CD8-positive, alpha-beta memory T cell (primary cell): ENCODE measurements at places on chromosomes 7 and 10. TPM values are rescaled to one million over a fixed set of nuclear protein-coding genes. Genes with fewer than 3 reads are reported as not detected.

The FOXP2 gene
- not detected for total RNA-seq

DNA sequence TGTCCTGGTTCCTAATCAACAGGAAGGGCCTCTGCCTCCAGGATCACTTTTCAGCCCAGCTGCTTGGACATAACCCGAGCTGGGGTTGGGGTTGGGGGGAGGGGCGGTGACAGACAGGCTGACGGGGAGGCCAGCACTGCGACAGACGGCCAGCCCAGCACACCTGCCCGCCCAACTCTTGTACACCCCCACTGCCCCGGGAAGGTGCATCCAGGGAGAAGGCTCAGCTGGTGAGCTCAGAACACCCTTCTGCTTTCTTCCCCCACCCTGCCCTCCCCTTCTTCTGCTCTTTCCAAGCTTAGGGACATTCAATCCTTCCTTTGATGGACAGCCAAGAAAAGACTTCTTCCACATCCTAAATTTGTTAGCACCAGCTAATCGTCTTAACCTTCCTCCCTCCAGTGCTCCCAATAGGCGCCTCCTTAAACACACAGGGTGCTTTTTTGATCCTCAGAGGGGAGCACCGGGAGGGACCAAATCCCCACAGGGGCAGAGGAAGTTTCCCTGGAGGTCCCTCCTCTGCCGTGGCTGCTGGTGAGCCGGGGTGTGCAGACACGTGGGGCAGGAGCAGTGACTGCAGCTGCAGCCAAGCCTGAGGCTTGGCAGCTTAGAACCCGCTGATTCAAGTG, 44.7 kb downstream of the COL13A1 start:
- DNase-seq: no peak

The YKT6 gene
- total RNA-seq: 94.6 TPM

DNA sequence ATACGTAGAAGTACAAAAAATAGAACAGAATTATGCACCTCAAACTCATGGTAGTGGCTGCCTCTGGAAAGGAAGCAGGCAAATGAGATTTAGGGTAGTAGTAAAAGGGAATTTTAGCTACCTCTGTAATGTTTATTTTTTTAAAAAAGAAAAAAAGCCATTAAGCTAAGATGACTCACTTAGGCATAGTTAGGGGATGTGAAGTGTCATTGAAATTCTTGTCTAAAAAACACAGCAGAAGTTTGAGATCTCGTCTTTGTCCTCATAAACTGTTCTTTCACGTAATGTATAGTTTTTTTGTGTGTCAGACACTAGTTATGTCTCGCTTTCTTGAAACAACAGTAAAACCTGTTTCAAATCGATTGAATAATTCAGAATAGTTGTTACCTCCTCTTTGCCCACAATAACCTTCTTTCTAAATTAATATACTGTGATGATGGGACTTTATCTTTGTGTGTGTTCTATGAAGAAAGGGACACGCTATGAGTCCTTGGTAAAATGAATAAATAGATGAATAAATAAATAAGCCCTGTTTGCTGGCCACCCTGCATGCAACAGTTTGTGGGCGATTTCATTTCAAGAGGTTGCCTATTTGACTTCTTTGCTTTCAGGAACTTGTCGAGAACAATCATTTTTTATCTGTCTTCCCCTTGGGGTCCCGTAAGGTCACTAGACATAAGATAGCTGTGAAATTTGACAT, 14.5 kb upstream of the FBXW4 start:
- DNase-seq: no peak

- DNase-seq: no peak
Measured at GRCh38 chr7:95213809-95214492, 110.4 kb downstream of the PON1 start.

DNA sequence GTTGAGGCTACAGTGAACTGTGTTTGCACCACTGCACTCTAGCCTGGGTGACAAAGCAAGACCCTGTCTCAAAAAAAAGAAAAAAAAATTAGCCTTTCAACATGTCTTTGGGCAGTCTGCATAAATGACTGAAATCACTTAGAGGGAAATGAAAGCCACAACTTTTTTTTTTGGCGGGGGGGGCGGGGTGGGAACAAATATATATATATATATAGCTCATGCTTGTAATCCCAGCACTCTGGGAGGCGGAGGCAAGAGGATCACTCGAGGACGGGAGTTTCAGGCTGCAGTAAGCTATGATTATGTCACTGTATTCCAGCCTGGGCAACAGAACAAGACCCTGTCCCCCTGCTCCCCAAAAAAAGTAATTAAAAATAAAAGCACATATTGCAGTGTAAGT, 23.4 kb upstream of the MICU1 start:
- no peak for DNase-seq

DNA sequence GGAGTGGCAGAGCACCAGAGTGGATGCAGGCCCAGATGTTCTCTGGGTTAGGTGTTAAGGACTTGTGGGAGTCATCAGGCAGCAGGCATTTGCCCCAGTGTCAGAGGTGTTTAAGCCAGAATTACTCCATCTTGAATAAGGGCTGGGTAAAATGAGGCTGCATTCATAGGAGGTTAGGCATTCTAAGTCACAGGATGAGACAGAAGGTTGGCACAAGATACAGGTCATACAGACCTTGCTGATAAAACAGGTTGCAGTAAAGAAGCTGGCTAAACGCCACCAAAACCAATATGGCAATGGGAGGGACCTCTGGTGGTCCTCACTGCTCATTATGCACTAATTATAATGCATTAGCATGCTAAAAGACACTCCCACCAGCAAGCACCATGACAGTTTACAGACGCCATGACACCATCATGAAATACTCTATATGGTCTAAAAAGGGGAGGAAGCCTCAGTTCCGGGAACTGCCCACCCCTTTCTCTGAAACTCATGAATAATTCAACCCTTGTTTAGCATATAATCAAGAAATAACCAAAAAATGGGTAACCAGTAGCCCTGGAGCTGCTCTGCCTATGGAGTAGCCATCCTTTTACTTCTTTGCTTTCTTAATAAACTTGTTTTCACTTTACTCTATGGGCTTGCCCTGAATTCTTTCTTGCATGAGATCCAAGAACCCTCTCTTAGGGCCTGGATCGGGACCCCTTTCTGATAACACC, 882 bp upstream of the LRRC61 start:
- DNase-seq: peak; percentile 43

The CAV2 gene
- not detected for total RNA-seq

DNA sequence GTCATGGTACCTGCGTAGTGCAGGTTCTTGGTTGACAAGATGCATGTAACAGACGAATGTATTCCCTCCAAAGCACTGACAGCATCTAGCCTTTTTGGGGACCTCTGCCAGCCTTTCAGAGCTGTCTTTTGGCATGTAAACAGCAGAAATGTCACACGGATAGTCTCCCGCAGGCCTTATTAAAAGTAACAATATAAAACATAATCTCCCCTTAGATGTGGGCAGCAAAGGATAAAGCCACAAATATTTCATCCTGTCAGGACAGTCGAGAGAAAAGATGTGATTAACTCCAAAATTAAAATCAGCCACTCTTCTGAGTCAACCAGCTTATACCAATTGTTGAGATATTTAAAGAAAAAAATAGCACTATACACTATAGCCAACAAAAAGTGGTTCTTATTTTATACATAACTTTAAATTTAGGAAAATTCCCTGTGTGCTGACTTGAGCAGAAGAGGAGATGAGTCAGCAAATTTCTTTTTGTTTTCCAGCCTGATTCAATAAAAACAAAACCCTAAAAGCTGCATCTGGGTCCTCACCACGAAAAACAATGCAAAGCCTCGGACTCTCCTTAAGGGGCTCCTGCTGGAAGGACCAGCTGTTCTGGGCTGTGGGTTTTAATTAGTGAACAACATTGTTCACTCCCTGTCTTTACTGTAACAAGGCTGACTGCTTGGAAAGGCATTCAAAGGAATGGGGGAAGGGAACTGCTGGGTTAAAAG, 240.2 kb downstream of the ADAM12 start:
- no peak for DNase-seq

The NYAP1 gene
- total RNA-seq: 0.13 TPM

DNA sequence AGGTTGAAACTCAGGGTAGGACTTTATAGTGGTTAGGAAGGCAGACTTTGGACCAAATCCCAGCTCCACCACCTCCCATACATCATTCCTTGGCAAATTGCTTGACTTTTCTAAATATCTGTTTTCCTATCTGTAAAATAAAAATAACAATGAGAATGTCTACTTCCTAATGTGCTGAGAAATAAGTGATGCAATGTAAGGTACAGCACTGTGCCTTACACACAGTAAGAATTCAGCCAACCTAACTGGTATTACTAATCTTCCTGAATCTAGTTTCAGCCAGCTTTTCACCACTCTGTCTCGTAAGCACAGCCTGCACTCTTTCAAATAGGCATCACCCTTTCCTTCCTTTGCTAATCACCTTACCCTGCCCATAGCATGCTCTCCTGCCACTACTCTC, 9.7 kb downstream of the PRLHR start:
- no peak for DNase-seq

- DNase-seq: no peak
Measured at GRCh38 chr7:141573511-141573910, 22.3 kb downstream of the AGK start.

DNA sequence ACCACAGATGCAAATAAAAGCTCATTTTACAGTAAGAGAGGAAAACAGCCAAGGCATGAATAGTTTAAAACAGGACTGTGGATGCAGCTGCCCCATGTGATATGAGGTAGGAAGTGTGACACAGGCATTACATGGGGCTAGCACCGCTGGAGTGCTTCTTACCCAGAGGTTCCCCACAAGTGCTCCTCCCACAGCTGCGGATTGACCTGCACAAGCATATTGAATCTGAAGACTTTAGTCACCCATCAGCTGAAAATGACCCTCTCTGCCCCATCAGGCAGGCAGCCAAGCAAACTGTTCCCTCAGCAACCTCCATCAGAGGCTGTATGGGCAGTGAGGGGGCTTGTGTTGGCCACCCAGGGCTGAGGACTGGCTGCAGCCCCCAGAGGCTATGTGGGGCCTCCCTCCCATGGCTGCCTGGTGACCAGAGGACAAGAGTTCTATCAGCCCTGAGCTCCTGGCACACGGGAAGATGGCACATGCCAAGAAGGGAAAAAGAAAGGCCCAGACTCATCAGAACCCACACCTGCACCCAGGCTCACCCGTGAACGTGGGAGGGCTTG, 98.7 kb downstream of the TCERG1L start:
- no peak for DNase-seq

The SLC26A5 gene
- not detected for total RNA-seq

DNA sequence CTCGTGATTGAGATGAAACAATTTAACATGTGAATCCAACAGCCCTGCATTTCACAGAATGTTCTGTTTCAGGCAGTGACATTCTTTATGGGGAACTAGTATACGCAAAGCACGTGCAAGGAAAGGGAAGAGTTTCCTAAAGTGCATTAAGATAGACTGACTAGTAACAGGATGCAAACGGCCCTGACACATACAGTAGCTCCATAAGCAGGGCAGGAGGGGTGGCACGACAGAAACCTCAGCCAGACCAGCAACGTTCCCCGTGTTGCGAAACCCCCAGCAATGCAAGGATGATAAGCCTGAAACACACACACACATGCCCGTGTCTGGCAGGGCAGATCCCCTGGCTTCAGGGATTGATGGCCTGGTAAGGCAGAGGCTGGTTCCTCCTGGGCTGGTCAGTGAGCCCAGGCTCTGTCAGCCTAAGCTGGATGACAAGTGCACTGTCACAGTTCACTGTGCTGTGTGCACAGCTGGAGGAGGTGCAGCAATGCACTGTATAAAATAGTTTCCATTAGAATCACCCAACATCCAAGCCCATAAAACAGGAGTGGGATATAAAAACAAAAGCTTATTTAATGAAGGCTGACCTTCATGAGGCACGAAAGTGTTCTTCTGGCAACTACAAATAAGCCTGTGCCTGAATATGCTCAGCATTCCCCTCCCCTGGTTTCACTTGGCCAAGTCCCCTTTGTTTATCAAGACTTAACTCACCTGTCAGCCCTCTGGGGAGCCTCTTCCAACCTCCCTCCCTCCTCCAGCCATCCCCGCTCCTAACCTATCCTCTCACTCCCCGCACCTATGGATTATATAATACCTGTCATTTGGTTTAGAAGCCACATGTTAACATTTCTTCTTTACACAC, 88.8 kb downstream of the GSAP start:
- DNase-seq: no peak

DNA sequence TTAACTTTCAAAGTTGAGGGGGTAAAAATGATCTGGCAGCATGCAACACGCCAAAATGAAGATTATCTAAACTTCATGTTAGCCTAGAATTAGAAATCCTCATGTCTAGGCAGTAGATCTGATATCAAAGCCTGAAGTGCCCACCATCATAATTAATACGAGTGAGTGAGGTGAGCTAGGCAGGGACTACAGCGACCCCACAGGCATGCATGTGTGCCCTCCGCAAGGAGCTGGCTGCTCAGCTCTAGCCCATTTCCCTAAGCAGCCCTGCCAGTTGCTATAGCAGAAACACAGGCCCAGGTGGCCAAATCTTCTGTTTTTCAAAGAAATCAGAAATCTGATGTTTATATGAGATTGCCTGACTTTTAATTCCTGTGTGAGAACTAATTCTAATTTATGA, 93.1 kb upstream of the IFRD1 start:
- no peak for DNase-seq

GRCh38 chr10:4725917-4726606, 99.9 kb upstream of the AKR1E2 start:
- no peak for DNase-seq

- DNase-seq: no peak
Measured at GRCh38 chr10:124092250-124092859, 1.0 kb downstream of the CHST15 start.

GRCh38 chr7:38669965-38670520, 38.9 kb upstream of the AMPH start:
- no peak for DNase-seq

- no peak for DNase-seq
Measured at GRCh38 chr10:79165070-79165778, 96.5 kb downstream of the ZMIZ1 start.

The EEPD1 gene
- total RNA-seq: 0.66 TPM

The CCDC146 gene
- 1.2 TPM for total RNA-seq

DNA sequence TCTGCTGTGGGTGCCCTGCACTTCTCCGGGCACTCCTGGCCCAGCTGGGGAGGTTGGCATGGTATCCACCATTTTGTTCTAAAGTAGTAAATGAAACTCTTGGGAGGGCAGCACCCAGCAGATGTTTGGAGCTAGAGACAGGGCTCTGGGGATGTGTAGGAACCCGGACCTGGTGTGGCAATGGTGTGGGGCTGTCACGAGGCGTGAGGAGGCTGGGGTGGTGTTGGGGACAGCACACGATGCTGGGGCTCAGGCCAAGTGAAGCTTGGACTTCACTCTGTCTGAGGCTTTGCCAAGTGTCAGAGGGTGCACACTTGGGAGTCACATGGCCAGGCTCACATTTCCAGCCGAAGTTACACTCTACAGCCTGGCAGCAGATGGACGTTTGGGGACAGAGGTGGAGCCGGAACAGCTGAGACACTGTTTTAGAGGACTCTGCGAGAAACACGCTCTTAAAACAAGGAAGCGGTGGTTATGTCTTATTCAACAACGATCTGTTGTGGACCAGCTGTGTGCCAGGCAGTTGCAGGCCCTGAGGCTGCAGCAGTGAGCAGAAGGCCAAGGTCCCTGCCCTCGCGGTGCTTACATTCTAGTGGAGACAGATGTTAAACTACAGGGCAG, 118.2 kb downstream of the CUX1 start:
- DNase-seq: no peak

The GRM3 gene
- total RNA-seq: not detected

The NDUFB8 gene
- total RNA-seq: 246 TPM

- DNase-seq: no peak
Measured at GRCh38 chr7:20217193-20217948, at the start of gene MACC1. Gene MACC1 (minus strand): TSS chr7:20217384. CDS start chr7:20161862, 55,522 bp downstream.

The PPP1R17 gene
- total RNA-seq: not detected

The SH3PXD2A gene
- 8.0 TPM for total RNA-seq

The SLC37A3 gene
- 56.6 TPM for total RNA-seq

The HOXA9 gene
- not detected for total RNA-seq

GRCh38 chr10:7950981-7951847, 103.3 kb upstream of the GATA3 start:
- DNase-seq: no peak

The SMIM30 gene
- total RNA-seq: 47.9 TPM

The ADIRF gene
- total RNA-seq: not detected

The ITPRID1 gene
- not detected for total RNA-seq
